ENCODE measurements at places on chromosomes 2 and 18. TPM values are rescaled to one million over a fixed set of nuclear protein-coding genes. Genes with fewer than 3 reads are reported as not detected.

- DNase-seq: no peak
Measured at GRCh38 chr18:26783170-26783569, 82.3 kb downstream of the AQP4 start.

- DNase-seq: no peak
Measured at GRCh38 chr2:191938779-191939178, 91.9 kb upstream of the CAVIN2 start.

GRCh38 chr2:1173528-1173927 lies 222.9 kb downstream of the SNTG2 start:
- no peak for DNase-seq

- no peak for DNase-seq
Measured at GRCh38 chr2:212794471-212794870, 255.9 kb upstream of the ERBB4 start.

DNA sequence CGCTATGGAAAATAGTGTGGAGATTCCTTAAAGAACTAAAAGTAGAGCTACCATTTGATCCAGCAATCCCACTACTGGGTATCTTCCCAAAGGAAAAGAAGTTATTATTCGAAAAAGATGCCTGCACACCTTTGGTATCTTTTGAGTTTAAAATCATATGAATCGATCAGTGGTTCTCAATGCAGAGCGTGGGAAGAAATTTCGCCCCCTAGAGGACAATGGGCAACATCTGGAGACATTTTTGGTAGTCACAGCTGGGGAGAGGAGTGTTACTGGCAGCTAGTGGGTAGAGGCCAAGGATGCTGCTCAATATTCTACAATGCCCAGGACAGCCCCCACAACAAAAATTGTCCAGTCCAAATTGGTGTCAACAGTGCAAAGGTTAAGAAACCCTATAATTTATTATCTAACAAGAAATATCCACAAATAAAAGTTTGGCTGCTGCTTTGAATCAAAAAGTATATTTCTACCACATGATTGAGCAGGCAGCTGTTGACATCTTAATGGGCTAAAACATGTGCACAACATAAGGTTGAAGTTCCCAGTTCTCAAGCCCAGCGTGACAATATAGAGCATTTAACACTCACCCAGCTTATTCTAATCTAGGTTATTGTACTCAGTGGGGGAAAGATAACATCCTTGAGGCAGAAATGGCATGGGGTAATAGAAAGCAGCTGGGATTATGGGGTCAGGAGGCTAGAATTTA lies 425.7 kb downstream of the LRATD1 start:
- DNase-seq: no peak

DNA sequence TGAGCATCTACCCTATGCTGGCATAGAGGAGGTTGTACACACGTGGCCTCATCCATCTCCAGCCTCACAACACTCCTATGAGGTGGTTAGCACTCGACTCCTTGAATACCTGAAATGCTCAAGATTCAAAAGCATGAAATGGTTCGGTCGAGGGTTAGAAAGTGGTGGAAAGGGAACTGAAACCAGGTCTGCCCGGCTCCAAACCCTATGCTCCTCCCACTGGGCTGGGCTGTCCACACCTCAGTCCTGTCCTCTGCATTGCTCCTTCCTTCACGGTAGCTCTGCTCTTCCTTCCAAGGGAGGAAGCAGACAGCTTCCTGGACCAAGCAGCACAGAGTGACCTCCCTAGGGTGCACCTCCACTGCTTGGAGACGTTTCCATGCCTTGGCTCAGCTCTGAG lies 565.2 kb upstream of the ID2 start:
- DNase-seq: no peak

GRCh38 chr2:38505779-38506178 lies 96.9 kb downstream of the HNRNPLL start:
- peak; percentile 71 for DNase-seq

GRCh38 chr2:216683846-216684245 lies 11.5 kb downstream of the IGFBP5 start:
- peak; percentile 54 for DNase-seq

- DNase-seq: no peak
Measured at GRCh38 chr2:40173276-40173675, 278.6 kb downstream of the SLC8A1 start.

DNA sequence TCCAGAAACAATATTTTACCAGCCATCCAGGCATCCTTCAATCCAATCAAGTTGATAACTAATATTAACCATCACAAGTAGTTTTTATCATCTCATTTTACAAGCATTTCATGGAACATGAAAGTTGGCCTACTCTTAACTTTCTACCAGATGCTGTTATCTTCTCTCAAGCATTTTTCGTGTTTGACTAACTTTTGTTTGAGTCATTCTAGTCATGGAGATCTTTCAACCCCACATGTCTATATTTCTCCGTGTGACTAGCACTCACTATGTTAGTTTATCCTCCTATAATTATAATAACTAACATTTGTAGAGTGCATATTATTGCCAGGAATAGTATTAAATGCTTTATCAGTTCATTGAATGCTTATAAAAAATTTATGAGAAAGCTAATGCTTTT lies 307.0 kb upstream of the CWC22 start:
- no peak for DNase-seq

Gene GULP1
- total RNA-seq: 14.6 TPM

Gene CLEC4F
- total RNA-seq: not detected

Gene KCNIP3
- total RNA-seq: 14.1 TPM

Gene BCL2
- 5.4 TPM for total RNA-seq

Gene EGR4
- total RNA-seq: not detected

Gene FBXO36
- total RNA-seq: 0.74 TPM

All from MG63 (cell line).